ENCODE measurements at places on chromosomes 5 and 9.

DNA sequence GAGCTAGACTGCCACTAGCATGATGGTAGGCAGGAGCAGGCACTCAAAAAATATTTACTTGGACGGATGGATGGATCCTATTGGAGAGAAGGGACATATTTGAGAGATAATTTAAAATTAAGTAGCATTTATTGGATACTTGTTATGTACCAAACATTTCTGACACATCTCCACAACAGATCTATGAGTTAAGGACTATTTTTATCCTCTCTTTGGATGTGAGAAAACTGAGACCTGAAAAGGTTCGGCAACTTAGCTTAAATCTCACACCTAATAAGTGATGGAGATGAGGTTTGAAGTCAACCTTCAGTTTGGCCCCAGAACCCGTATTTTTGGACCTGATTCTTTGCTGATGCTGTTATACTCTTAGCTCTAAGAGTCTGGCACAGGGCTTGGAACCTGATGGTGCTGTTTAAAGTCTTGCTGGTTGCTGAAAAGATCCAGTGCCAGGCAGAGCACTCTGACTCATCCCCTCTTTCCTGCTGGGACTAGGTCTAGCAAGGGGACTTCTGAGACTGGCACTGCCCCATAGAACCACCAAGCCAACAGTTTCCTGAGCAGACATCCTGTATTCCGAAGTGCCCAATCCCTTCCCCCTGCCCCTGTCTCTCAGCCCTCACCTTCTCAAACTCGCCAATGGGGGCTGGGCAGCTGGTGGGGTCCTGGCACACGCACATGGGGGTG lies 15.6 kb downstream of the SPARC start:
- DNase-seq: no peak

DNA sequence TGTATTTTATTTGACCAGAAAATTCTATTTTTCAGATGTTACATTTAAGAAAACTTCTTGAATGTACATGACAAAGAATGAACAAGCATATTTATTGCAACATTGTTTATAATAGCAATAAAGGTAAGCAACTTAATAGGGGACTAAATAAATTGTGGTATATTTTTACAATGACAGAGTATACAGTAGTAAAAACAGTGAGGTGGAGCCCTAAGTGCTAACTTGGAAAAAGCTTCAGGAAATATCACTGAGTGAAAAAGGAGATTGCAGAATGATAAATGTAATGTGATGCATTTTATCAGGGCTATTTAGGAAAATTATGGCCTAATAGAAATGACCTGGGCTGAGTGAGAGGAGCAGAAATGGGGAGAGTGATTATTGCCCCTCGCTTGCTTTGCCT lies 56.5 kb upstream of the SEMA6A start:
- no peak for DNase-seq

DNA sequence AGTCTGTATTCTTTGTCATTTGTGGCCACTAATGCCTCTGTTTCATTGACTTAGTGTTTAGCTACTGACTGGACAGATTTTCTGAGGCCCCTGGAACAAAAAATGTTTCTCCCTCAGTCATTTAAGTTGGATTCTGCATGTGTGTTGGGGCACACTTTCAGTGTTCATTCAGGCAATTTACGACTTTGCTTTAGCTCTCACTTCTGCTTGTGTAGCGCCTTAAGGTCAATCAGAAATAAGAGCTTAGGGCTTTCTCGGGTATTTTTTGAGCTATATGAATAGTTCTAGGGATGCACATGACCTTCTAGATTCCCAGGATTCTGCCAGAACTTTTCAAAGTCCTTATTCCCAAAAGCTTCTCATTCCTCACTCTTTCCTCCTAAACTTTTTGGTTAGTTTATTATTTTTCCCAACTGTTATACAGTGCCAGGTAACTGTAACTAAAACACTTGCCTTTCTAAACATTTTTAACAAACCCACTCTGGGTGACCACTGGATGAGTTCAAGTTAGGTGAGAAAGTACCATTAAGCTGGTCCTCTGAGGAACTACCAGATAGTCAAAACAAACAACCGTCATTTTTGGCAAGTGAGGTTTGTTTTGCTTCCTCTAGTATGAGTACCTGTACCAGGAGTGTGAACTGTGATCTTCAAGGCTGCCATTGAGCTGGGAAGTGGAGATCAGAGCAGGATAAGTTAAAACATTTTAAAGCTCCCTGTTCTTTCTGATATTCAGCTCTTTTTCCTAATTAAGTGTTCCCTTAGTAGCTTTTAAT lies 571.3 kb upstream of the TLE4 start:
- DNase-seq: no peak

- no peak for DNase-seq
These were observed 764.5 kb downstream of the EFNA5 start for GRCh38 chr5:106906199-106906598.

DNA sequence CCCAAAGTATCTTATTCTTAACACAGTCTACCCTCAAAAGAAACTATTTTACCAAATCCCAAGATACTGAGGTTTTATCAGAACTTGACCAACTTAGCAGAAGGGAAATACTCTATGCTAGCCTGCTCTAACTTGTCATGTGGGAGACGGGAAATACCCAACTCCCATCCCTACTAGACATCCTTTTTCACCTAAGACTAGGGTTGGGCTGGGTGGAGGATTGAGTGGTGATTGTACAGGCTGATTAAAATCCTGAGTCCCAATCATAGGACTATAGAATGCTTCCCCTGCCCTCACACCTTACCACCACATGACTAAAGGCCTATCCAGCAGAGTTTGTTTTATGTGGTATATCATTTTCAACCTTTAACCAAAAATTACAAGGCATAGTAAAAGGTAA lies 786.5 kb downstream of the TAF11L14 start:
- no peak for DNase-seq

All from pons (tissue), 1 donor.